ENCODE measurements at places on chromosomes 1 and 21.

GRCh38 chr21:14116080-14116481 lies 94.7 kb downstream of the LIPI start:
- DNase-seq = no peak

DNA sequence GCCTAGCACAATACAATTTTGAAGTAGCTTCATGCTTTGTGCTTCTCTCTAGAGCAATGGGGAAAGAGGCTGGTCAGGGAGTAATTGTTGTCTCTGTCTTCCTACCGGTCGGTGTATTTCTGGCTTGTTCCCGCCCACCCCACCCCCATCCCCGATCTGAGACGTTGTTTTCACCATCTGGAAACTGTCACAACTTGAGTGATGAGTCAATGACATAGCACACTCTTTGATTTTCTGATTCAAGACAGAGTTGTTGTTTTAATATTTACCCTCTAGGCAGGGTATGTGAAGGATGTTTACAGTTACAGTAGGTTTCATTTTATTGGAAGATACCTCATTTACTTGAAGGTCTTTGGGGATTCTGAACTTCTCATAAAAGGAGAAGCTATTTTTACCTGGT lies 7.0 kb downstream of the IL12RB2 start:
- DNase-seq = no peak

DNA sequence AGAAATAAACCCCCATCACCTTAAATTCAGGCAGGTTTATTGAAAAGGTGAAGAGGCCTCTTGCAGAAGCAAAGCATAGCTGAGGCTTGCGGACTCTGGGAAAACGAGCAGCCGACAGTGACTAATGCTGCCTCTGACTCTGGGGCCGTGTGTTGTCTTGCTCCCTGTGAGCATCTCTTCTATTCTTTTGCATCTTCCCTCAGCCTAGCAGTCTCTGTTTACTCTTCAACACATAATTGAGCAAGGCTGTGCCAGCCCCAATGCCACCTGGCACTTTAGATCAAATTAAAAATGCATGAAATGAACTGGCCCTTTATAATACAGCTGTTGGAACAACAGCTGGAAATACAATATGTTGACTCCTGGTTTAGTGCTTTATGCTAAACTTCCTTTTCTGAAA lies 18.4 kb upstream of the REG4 start:
- no peak for DNase-seq

- no peak for DNase-seq
Measured at GRCh38 chr1:20216574-20216973, 30.3 kb upstream of the PLA2G2C start.

DNA sequence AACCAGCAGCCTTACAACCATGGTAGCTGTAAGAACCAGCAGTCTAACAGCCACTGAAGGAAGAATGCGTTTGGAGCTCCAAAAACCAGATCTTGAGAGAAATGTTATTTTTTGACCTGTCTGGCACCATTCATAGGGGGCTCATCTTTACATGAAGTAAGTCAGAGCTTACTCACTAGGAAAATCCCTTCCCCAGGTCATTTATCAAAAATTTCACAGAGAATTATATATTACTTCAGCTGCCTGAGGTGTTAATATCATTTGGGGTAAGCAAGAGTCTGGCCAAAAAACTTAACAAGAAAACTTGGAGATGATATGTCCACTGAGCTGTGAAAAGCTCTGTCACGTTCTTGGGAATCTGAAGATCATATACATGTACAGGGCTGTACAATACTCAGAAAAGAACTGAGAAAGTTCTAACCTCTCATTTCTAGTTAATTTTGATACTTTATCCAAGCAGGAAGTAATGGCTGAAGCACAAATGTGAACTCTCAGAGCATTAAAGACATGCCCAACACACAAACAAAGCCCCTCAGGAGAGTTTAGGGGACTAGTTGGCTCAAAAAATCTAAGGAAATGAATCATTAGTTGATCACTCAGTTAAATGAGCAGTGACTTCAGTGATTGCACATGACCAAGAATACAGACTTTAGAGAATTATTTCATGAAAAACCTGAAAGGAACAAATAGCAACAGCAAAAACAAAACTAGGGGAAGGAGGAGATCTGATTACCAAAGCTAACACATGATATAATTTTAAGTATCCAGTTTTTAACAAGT lies 681.1 kb downstream of the LTN1 start:
- no peak for DNase-seq

GRCh38 chr1:40861224-40862003 lies 749 bp downstream of the CITED4 start:
- DNase-seq = no peak

DNA sequence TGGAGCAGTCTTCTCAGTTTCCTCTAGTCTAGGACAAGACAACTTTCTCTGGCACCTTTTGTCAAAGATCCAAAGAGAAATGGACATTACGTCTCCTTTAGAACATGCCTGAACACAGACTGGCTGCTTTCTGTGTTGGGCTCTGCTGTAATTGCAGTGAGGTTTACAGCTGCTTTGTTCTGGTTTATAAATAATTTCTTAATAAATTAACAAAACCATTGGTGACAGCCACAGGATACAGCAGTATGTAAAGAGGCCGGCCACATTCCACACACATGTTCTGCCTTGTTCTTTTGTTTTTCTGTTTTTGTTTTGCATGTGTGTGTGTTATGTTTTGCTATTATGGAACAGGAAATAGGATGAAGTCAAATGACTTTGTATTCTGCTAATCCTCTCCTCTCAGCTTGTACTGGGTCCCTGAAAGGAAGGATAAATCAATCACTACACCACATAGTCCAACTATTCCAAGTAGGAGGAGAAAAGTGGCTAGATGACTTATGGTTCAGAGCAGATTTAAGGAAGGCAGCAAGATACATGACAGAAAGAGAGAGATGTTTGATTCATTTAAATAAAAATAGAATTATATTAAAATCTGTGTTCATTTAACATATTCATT lies 161.5 kb upstream of the ESRRG start:
- no peak for DNase-seq

GRCh38 chr1:203539831-203540546 lies 46.0 kb downstream of the OPTC start:
- DNase-seq = no peak

- DNase-seq = no peak
Measured at GRCh38 chr1:200409203-200409760, 554 bp downstream of the ZNF281 start.

GRCh38 chr1:40478276-40478675 lies 1.2 kb downstream of the ZFP69 start:
- DNase-seq = no peak

DNA sequence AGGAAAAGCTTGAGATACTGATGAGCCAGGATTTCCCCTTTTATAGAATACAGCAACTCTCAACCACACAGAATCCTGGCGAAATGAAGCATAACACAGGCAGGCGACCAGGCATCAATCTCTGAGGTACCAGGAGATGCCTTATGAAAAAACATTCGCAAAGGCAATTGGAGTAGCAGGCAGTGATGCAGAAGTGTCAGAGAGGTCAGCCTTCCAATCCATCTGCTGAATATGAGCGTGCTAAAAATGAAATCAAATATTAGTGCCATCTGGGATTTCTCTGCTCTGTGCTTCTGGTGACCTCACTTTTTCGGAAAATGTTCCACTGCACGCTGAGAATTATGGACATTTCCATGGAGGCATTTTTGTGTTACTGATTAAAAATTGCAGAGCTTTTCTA lies 258.8 kb downstream of the VAV3 start:
- no peak for DNase-seq

GRCh38 chr1:116755681-116756080 lies 1.5 kb downstream of the CD2 start:
- DNase-seq = no peak

DNA sequence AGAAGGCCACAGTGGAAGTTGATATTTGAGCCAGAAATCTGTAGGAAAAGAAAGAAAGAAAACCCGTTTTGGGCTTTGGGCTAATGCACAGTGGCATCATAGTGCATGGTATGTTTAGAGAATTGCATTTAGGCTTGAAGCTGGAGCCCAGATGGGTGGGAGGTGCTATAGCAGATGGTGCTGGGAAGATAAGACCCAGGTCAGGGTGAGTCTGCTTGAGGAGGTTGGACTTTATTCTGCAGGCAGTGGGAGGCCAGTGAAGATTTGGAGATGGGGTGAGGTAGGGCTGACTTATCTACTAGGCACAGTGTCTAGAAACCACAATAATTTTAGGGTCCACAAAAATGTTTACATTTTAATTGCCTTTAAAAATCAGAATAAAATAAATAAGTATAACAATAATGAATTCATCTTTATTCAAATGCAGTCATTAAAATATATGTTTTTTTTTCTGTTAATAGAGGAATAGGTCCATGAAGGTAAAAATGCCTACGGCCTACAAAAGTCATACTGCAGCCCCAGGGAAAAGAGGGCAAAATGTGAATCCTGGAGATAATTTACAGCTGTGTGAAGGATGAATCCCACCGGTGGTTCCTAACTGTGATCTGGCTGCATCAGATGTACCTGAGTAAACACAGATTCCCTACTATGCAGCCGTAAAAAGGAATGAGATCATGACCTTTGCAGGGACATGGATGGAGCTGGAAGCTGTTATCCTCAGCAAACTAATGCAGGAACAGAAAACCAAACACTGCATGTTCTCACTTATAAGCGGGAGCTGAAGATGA lies 8.7 kb downstream of the DNAJC6 start:
- DNase-seq = no peak

DNA sequence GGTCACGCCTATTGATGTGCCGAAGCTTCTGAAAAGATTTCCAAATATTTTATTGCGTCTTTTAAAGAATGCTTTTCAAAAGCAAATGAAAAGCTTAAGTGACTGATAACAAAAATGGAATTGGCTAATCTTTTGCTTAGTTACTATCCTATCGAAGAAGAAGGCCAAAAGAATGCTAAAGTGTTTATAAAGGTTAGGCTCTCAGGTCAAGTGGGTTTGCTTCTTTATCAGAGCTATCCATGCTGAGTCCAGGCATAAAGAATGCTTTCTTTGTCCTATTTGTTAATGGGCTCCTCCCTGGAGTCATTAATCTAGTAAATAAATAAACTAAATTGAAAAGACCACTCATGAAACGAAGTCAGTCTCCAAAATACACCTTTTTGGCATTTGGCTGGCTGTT lies 133.4 kb upstream of the LYPLAL1 start:
- DNase-seq = no peak

DNA sequence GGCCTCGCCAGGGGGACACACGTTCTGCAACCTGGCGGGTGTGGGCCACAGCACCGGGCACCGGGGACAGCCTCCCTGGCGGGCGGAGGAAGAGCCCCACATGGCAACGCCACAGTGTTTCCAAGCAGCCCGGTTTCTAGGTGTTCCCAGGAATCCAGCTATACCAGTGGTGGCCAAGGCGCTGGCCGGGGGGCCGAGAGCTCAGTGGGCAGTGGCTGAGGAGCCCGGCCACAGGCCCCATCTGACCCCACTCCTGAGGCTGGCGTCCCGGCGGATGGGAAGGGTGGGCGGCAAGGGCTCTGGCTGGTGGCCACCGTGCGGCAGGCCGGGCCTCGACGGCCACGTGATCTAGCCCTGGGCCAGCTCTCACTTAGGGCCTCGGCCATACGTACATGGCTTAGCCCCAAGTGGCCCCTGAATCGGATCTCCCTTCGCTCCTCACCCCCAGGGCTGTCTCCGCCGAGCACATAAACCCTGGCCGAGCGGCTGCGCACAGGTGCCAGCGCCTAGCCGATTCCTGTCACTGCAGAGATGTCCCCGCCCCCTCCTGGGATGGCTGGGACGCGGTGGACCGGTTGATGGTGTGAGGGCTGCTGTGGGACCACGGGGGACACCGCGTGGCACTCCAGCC lies 68.7 kb downstream of the MORN1 start:
- DNase-seq = no peak

DNA sequence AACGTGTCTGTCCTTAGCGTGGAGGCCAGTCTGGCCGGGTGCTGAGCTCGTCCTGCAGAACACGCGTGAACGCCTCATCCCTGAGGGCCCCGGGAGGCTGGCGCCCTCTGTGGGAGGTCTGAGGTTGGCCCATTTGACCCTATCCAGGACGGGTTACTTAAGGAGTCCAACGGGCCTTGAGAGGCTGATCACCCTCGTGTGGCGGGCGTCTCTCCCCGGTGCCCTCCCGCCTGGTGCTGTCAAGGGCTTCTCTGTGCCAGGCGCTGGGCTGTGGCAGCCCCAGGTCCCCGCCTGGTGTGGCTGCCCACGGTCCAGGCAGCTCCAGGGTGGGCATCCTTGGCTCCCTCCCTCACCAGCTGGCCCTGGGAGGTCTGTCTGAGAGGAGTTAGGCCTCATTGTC lies 9.7 kb downstream of the SKI start:
- DNase-seq = no peak

GRCh38 chr1:9038881-9039760 lies 12.9 kb upstream of the SLC2A7 start:
- no peak for DNase-seq

- DNase-seq = no peak
Measured at GRCh38 chr1:90382161-90382560, 334.9 kb downstream of the BARHL2 start.

DNA sequence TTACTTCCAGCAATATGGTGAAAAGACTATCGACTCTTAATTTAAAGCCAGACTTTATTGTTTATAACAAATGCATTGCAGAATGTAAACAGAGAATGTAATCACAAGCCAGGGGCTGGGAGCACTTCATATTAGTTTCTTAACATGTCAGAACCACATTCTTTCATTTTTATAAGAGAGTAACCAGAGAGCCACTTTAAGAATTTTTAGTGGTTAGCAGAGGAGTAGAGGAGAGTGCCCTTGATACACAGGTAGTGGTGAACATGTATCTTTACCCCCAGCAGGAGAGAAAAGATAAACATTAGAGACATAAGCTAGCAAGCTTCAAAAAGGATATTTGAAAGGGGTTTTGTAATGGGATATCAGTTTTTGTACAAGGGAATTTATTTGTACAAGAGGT lies 11.1 kb downstream of the AMY2B start:
- DNase-seq = no peak

DNA sequence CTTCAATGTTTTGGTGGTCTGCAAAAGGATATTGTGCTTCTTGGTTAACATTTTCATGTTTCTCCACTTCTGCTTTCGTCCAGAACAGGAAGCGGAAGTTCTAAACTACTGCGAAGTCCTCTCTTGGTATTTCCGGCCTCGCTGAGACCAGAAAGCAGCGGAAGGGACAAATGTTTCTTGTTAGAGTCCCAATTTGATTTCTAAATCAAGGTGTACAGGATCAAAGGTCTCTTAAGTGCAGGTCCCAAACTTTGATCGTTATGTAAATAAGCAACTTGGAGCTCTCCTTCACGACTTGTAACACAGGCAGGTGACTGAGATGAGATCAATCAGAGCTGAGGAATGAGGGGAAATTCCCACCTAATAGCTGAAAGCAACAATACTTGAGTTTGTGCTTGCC lies 40.1 kb upstream of the HMCN1 start:
- no peak for DNase-seq

DNA sequence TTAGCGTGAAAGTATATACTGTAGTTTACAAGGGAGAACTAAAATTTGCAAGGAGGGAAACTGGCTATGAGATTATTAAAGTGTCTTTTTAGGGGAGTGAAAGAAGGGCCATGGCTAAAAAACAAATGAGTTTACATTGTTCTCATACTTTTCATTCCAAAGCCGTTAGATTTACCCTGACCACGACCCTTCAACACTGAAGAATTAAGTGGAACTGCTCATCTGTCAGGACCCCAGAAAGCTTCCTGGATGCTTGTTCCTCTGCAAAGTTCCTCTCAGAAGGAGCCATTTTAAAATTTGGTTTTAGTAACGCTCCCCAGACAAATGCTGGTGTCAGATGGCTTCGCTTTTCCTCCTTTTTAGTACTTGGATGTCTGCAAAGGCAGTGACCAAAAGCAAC lies 82.7 kb upstream of the ZBTB18 start:
- no peak for DNase-seq

- DNase-seq = no peak
Measured at GRCh38 chr1:206687251-206687914, 2.7 kb downstream of the MAPKAPK2 start.

Measured in glomerular endothelial cell (primary cell).